ENCODE measurements at places on chromosomes 2 and 18.

DNA sequence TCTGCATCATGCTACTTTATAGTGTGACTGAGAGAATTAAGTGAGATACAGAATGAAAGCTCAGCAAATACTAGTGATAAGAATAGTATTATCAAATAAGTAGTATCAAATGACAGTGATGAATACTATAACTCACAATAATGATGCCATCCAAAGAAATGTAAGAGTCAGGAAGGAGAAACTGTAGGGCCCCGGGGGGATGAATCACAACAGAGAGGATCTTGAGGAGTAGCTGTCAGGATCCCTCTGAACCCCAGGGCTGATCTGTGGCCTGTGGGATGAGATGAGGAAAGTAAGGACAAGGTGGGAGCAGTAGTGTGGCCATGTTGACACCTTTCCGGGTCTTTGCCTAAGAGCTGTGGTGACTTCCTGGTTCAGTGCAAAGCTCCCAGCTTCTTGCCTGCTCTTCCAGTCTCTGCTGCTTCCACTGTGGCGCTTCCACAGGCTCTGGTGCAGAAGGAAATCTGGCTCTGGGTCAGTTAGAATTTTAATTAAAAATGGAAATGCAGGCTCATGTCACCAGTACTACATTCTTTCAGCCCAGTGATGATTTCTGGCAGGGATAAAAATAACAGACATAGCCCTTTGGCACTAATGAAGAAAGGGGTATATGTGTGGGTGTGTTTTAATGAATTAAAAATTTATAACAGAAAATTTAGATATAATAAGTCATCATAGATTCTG, 166.9 kb downstream of the MYO3B start:
- no peak for DNase-seq

- DNase-seq, result no peak
Measured at GRCh38 chr2:23268467-23269263, 116.3 kb upstream of the KLHL29 start.

DNA sequence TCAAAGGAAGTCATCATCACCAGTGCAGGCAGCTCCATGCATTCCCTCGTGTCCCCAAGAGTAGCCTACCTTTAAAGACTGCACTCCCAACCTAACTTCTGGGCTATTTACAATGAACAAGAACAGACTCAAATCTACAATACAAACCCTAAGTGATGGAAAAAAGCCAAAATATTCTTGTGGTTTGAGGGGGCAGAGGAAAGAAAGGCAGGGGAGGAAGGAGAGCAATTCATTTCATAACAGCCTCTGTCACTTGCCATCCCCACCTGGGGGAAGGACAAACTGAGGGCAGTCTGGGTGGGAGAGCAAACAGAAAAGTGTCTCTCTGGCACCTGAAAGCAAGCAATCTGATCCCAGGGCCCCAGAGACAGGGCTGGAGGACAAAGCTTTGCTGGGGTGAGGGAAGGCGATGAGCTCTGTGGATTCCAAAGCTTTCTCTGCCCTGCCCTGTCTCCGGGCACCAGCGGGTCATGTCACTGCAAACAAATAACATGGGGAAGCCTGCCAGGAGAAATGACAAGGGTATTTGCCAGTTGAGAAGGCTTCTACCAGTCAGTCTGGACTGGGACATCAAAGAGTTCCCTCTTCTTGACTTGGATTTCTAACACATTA, 528.0 kb upstream of the TNP1 start:
- no peak for DNase-seq

GRCh38 chr2:29923110-29923721, 1.8 kb upstream of the ALK start:
- no peak for DNase-seq

- no peak for DNase-seq
Measured at GRCh38 chr2:207133820-207134519, 31.8 kb downstream of the KLF7 start.

DNA sequence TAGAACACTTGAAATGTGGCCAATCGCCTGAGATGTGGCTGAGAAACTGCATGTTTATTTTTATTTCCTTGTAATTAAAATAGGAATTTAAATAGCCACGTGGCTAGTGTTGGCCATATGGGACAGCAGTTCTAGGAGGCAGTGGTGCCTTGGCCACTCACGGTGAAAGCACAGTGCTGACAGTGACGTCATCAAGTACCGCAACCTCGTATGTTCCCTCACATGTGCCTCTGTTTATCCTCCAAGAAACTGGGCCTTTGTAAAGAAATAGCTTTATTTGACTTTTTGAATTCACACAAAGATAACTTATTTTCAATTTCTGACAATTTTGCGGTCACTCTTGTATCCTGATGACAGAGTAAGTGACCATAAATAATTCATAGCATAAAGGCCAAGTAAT, 575.0 kb downstream of the DCDC2C start:
- DNase-seq, result no peak

DNA sequence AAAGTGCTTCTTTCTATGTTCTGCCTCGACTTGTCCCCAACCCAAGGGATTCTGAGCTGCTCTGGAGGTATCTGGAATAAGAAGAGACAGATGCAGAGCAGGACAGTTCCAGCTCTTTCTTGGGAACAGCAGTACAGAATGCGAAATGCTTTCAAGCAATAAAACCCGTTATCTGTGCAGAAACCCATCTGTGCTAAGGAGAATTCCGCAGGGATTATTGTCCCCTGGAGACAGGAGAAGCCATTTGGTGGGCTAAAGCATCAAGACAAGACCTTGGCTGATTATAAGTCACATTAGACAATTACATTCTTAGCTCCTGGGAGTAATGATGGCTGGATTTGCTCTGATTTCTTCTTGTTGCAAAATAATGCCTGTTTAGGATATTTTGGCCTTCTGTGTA, 185.4 kb upstream of the GLI2 start:
- DNase-seq, result no peak

GRCh38 chr2:173568054-173568453, 213.4 kb downstream of the CDCA7 start:
- no peak for DNase-seq

GRCh38 chr2:32008805-32009515, 1.8 kb downstream of the MEMO1 start:
- DNase-seq, result no peak

DNA sequence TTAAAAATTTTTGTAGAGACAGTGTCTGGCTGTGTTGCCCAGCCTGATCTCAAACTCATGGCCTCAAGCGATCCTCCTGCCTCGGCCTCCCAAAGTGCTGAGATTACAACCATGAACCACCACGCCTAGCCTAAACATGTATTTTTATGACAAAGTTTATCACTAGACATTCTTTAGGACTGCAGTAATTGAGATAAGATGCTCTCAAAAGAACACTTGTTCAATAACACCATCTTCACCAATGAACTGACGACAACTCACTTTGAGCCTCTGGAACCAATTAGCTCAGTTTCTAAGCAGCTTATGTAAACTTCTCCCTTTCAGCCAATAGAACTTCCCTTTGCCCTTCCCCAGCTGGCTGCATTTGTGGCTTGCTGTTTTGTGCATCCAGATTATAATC, 15.3 kb upstream of the PPP4R1 start:
- DNase-seq, result no peak

- DNase-seq, result no peak
Measured at GRCh38 chr2:232268636-232269165, 109.8 kb upstream of the ALPP start.

DNA sequence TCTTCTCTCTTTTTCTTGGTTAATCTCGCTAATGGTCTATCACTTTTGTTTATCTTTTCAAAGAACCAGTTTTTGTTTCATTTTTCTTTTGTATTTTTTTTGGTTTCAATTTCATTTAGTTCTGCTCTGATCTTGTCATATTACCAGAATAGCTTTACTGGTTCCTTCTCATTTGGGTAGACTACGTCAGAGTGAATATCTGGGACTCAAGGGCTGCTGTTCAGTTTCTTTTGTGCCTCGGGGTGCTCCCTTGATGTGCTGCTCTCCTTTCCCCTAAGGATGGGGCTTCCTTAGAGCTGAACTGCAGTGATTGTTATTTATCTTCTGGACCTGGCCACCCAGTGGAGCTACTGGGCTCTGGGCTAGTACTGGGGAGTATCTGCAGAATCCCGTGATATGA, 29.4 kb upstream of the IL1RN start:
- no peak for DNase-seq

DNA sequence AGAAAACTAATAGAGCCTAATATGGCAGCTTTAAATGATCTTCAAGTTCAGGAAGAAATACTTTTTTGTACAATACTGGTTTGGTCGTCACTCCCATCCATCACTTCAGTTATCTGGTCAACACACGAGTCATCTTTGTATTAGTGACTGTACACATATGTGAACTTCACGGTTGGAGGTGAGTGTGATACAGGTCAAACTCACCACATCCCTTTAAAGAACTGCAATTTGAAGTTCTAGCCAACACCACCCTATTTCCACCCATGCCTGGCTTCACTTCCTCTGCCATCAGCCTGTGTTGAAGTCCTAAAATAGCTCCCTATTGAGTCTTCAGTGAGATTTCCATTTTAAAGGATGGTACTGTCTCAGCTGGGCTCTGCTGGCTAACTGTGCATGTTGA, 361.9 kb downstream of the TXNL1 start:
- no peak for DNase-seq

- peak; percentile 16 for DNase-seq
Measured at GRCh38 chr2:172105471-172106107, 2.9 kb upstream of the DLX2 start.

GRCh38 chr2:109437325-109438090, 176.3 kb downstream of the SEPTIN10 start:
- DNase-seq, result no peak

DNA sequence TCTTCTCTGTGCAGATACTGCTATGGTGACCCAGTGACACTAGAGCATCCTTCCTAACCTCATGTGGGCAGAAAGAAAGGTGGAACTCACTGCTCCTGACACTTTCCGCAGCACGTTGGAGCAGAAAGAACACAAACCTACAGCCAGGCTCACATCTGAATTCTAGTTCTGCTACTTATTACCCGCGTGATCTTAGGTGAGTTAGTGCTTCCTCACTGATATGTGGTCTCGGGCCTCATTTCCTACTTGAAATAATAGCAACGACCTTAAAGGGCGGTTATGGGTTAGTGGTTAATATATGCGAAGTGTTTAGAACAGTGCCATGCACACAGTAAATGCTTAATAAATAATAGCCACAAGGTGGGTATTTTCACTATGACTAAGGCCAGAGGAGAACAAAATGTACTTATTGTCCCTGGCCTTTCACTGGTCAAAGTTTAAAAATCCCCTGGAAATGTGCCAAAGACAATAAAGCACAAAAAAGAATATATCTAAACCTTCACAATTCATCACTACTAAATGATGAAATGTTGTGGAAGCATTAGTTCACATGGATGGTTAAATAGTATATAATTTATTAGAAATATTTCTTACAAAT, 66.6 kb downstream of the MYOM1 start:
- DNase-seq, result no peak

- no peak for DNase-seq
Measured at GRCh38 chr18:33934258-33934657, 290.5 kb downstream of the NOL4 start.

DNA sequence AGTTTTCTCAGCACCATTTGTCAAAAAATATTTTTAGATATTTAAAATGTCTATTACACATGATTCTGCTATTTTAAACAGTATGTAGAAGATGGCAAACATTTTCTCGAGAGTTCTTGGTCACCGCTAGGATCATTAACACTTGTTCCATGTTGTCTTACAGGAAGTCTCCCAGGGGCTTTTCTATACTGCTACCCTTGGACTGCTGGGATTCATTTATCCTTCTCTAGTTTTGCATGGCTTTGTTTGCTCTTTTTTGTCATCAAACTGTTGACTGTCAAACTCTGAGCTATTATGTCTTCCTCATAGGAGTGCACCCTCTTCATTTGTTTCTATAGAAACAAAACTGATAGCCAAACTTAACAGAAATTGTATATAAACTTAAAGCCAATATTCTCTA, 184.9 kb downstream of the CDCA7 start:
- DNase-seq, result no peak

- no peak for DNase-seq
Measured at GRCh38 chr2:127439343-127439742, 21.1 kb downstream of the PROC start.

DNA sequence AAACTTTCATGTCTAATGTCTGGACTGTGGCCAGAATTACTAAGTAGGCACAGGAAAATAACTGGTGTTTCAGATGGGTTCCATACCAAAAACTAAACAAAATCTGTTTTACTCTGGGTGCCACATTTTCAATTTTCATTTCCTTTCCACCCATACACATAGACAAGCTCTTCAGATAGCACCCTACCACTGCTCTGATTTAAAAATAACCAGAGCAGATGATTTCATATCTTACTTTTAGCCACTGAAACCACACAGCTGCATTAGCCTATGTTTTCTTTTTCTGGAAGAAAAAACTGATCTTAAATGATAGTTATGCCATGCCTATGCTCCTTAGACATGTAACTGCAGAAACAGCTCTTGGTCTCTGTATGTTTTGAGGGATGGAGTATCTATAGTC, 647.6 kb downstream of the CPS1 start:
- no peak for DNase-seq

- DNase-seq, result no peak
Measured at GRCh38 chr2:55965966-55966365, 42.4 kb upstream of the EFEMP1 start.

All from CD8-positive, alpha-beta memory T cell (primary cell).